ENCODE measurements at places on chromosomes 11 and 22. TPM values are rescaled to one million over a fixed set of nuclear protein-coding genes. Genes with fewer than 3 reads are reported as not detected.

DNA sequence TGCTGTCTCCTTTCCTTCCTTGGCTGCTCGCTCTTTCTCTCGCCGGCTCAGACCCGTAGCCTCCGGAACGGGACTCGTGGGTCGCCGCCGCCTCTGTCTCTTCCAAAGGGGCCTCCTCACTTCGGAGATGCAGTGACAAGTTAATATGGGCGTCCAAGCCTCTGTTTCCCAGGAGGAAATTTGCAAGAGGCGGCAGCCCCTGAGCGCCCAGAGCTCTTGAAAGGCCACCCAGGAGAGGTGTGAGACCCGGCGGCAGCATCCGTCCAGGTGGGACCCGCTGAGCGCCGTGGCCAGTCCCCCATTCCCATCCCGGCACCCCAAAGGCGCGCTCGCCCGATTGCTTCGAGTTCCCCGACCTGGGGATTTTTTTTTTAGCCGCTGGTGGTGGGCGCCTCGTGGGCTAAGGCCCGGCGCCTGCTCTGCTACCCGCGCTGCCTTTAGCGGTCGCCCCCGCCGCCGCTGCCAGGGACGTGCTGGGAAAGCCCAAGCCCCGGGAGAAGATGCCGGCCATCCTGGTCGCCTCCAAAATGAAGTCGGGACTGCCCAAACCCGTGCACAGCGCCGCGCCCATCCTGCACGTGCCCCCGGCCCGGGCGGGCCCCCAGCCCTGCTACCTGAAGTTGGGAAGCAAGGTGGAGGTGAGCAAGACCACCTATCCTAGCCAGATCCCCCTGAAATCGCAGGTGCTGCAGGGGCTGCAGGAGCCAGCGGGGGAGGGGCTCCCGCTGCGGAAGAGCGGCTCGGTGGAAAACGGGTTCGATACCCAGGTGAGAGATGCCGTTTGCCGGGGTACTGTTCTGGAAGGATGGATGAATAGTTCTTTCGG lies 772 bp downstream of the NAV2 start:
- DNase-seq = no peak

- DNase-seq = no peak
These were observed 197.6 kb upstream of the SYN3 start for GRCh38 chr22:33255791-33256190.

DNA sequence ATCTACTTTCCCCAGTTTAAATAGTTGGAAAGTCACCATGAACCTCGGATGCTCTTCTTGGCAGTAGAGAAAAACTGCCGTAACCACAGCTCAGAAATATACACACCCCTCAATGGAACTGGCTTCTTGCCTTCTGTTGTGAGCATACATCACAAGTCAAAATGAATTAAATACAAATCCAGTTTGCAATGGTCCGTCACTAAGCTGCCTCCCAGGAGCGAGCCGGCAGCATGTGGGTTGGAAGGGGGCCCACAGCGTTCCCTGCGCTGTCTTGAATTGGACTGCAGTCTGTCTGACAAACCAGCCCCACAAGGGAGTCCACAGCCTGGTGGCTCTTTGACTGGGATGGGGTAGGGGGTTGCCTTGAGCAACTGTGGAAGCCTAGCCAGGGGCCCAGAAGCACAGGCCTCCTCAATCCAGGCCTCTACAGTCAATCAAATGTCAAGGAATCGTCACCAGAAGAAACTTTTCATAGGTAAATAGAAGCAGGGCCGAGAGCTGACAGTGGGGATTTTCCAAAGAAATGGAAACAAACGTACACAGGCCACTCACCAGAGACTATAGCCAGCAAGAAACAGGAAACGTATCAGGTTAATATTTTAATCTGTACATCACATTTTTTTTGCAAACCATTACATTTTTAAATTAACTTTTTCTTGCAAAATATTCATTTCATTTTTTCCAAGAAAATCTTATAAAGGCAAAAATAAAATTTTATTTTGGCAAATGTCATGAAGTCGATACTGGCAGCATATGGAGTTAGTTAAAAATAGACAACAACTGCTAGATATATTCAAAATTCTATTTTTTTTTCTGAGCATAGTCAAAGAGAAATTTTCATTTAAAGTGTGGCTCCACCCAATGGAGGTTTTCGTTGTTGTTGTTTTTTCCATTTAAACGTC lies 38.5 kb downstream of the C11orf58 start:
- no peak for DNase-seq

GRCh38 chr11:33419924-33420323 lies 162.7 kb downstream of the HIPK3 start:
- DNase-seq = no peak

DNA sequence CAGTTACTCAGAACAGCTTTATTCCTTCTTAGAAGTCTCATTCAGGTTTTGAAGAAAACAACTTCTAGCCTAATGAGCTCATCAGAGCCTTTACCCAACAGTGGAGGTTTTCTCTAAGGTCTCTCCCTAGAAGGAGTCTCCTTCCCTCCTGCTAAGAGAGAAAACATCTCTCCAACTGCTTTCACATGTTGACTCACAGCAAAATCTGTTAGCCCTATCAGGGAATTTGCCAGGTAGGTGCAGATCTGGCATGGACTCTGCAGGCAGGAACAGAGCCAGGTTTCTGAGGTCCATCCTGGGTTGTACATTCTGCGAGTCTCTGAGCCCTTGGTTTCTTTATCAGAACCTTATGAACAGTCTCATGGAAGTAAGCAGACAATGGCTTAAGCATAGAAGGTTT lies 214.4 kb downstream of the HIPK3 start:
- no peak for DNase-seq

GRCh38 chr22:23697031-23697970 lies 6.5 kb downstream of the RGL4 start:
- DNase-seq = no peak

GRCh38 chr11:71252770-71253730 lies 673 bp upstream of the SHANK2 start:
- peak; percentile 88 for DNase-seq

DNA sequence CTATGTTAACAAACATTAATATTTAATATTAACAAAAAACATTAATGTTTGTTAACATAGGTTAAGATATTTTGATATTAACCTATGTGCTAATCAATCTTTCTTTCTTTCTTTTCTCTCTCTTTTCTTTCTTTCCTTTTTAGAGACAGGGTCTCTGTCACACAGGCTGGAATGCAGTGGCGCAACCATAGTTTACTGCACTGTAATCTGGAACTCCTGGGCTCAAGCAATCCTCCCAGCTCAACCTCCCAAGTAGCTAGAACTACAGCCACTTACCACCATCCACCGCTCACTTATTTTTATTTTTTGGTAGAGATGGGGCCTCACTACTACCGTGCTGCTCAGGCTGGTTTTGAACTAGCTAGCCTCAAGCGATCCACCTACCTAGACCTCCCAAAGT lies 13.2 kb downstream of the SIK3 start:
- DNase-seq = no peak

DNA sequence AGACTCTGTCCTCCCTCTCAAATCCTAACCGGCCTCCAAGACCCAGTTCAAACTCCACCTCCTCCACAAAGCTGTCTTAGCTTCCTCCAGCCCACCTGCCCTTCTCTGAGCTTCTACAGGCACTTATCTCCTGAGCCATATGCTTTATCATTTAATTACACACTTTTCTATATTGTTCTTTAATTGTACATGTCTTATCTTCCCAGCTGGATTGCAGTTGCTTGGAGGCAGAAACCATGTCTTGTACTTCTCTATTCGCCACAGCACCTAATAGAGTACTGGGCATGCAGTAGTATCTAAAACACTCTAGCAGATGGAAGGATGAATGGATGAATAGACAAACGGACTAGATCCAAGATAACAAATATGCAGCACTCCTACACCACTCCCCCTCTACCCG lies 11.3 kb downstream of the TRIM29 start:
- no peak for DNase-seq

DNA sequence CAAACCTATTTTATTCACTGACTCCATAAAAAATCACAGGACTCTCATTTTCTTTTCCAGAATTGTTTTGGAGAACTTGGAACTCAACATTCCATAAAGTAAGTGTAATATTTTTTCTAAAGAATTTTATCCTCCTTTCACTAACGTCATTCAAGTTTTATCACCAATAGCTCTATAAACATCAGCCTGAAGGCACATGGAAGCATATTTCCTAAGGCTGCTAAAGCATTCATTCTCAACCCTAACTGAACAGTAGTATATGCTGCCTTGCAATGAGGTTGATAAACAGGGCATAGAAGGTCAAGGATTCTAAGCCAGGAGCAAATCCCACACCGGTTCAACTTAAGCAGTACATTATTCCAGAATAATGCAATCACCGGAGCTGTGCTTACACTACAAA lies 273.9 kb downstream of the RAB38 start:
- DNase-seq = no peak

- no peak for DNase-seq
These were observed 268.7 kb upstream of the CCDC90B start for GRCh38 chr11:83554876-83555275.

DNA sequence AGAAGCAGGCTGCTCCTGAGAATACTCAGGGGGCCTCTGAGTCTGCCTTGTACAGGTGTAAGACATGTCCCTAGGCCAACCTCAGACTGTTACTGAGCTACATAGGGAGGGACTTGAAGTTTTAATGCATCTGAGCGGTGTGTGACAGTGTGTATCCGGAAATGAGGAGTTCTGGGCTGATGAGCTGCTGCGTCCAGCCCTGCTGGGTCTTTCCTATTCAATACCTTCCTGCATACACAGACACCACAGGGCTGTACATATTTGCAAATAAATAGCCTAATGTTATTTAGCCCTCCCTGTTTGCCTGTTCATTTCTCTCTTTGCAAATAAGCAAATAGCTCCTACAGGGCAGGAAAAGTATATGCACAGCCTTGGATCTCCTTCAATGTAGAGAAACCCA lies 134.7 kb upstream of the KIRREL3 start:
- no peak for DNase-seq

- DNase-seq = no peak
These were observed 5.6 kb downstream of the GAL start for GRCh38 chr11:68689737-68690625.

DNA sequence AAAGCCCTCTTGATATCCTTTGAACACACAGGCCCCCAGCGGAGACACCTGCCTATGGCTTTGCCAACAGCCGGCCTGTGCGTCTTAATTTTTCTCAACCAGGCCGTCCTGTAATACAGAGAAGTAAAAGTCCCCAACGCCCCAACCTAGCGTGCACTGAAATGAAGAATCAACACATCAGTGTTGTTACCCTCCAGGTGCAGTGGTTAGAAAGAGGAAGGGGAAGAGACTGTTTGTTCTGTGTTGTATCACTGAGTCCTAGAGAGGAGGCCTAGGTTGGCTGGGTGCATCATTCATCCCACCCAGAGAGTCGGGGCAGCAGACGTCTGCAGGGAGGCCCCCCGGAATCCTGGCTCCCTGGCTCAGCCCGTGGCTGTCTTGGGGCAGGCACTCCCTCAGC lies 25.7 kb downstream of the SGSM1 start:
- DNase-seq = no peak

DNA sequence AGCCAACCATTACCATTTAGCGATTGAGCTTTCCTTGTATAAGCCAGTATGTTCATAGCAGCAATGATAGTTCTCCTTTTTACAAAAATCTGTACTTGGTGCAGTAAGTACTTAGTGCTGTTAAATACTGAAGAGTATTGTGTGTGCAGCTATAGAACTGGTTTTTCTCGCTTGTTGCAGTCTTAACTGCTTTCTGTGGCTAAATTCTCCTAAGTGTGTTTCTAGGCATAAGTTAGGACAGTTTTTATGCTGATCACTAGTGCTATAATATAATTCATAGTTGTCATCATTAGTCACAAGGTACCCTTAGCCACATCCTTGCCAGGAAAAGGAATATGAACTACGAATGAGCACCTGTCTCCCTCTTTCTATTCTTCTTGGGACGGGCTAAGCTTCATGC lies 107.7 kb downstream of the GRAMD1B start:
- DNase-seq = no peak

GRCh38 chr11:64140082-64140481 lies 25.8 kb downstream of the MACROD1 start:
- no peak for DNase-seq

DNA sequence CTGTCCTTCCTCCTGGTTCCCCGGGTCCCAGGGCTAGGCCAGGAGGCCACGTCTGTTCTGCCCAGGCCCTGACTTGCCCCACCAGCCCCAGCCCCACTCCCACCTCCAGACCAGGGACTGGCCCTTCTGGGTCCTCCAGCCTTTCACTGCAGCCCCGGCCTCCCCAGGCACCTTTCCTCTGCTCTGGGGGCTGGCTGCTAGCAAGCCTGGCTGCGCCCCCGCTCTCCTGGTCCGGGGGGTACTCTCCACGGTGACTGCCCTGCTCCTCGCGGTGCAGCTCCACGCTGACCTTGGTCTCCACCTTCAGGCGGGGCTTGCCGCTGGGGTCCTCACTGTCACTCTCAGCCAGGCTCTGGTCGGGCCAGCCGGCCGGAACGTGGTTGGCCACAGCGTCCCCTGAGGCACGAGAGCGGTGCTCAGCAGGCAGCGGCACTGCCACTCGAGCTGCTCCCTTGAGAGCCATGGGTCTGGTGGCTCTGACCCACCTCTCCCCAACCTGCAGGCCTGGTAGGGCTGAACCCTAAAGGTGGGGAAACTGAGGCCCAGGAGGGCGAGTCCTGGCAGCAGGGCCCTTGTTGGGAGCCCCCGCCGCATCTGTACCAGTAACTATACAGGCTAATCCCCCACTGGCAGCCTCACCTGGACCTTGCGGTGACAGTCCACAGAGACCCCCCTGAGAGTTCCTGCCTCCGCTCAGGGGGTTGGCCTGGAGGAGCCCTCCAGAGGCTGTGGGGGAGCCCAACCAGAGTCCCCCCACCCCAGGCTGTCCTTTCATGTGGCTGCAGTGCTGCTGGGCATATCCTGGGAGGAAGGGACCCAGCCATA lies 29.0 kb downstream of the TRMU start:
- no peak for DNase-seq

DNA sequence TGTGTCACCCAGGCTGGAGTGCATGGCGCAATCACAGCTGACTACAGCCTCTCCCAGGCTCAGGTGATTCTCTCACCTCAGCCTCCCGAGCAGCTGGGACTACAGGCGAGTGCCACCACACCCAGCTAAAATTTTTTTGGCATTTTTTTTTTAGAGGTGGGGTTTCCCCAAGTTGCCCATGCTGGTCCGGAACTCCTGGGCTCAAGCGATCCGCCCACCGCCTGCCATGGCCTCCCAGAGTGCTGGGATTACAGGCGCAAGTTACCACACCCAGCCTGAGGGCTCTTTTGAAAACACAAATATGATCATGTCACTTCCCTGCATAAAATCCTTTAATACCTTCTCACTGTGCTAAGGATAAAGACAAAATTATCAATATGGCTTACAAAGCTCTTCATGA lies 88.1 kb downstream of the MAML2 start:
- no peak for DNase-seq

DNA sequence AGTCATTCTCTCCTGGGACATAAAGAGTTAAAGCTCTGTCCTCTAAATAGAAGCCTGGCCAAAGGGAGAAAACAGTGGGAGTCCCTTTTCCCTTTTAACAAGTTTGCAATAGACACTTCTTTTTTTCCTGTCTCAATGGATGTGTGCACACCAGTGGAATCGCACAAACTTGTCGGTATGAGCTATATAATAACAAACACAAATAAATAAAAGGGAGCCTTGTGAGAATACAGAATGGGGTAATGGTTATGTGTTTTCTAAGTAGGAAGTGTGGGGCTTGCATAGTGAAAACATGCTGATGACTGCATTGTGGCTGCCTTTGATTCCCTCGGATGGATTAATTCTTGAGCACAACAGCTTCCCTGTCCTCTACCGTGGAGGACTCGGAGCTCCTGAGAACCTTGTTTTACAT lies 131.9 kb downstream of the WNT7B start:
- DNase-seq = no peak

The NAALADL1 gene
- 16.6 TPM for total RNA-seq

The LBHD1 gene
- total RNA-seq = 0.77 TPM

The SYT9 gene
- total RNA-seq = not detected

The OR10A2 gene
- total RNA-seq = not detected

The PLCB3 gene
- 20.8 TPM for total RNA-seq

The KLHL35 gene
- 1.0 TPM for total RNA-seq

All from bronchial epithelial cell (primary cell).